ENCODE measurements at places on chromosomes 16 and 17.
A peak's percentile ranks its signal among the peaks of the same experiment; 100 is the strongest.

DNA sequence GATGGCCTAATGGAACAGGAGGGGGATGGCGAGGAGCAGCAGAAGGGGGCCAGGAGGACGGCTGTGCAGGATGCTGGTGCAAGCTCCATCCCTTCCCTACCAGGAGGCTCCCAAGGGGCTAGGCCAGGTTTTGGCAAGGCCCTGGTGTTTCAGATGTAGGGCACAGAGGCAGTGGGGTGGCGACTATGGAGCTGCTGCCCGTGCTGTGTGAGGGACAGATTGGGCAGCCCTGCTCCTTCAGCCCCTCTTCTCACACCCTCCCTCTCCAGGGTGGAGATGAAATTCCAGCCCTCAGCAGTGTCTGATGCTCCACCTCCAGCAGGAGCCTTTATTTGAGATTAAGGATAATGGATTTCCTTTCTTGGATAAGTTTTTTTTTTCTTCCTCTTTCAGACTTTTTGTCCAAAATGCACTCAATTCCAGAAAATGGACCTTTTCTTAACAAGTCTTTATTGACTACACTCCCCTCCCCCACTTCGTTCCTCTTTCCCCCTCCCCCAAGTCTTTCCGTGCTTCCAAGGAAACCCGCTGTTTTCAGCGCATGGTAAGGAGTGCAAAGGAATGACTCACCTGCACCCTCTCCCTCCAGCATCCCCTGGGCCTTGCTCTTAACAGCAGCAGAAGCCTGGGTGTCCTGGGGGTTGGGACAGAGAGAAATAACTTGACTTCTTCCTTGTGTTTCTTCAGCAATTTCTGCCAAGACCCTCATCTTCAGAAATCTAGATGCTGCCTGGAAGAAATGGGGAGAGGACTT lies 95.2 kb downstream of the CCDC182 start:
- no peak for DNase-seq

DNA sequence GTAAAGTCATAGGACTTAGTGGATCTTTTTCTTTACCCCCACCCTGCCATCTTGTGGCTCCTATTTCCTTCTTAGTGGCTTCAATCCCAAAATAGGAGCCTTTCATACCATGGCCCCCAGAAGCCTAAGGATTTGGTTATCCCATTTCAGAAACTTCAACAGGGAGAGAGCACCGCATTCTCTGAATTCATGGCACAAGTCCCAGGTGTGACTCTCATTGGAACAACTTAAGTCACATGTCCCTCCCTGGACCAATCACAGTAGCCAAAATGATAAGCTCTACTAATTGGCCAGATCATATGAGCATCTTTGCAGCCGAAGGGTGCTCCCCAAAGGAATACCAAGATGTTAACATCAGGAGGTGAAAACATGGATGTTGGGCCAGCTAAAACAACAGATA lies 43.2 kb downstream of the AXIN2 start:
- DNase-seq, result no peak

- DNase-seq, result no peak
Observed at GRCh38 chr17:19935169-19935568, 42.5 kb downstream of the AKAP10 start.

DNA sequence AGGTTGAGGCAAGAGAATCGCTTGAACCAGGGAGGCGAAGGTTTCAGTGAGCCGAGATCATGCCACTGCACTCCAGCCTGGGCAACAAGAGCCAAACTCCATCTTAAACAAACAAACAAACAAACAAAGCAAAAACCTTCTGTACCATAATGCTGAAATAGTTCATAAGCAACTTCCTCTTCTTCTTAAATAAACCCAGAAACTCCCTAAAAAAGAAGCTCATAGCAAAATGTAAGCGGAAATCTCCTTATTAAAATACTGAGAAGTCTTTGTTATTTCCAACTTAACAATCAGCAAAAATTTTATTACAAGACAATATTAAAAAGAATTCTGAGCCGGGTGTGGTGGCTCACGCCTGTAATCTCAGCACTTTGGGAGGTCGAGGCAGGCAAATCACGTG lies 82.8 kb downstream of the FBXL20 start:
- no peak for DNase-seq

DNA sequence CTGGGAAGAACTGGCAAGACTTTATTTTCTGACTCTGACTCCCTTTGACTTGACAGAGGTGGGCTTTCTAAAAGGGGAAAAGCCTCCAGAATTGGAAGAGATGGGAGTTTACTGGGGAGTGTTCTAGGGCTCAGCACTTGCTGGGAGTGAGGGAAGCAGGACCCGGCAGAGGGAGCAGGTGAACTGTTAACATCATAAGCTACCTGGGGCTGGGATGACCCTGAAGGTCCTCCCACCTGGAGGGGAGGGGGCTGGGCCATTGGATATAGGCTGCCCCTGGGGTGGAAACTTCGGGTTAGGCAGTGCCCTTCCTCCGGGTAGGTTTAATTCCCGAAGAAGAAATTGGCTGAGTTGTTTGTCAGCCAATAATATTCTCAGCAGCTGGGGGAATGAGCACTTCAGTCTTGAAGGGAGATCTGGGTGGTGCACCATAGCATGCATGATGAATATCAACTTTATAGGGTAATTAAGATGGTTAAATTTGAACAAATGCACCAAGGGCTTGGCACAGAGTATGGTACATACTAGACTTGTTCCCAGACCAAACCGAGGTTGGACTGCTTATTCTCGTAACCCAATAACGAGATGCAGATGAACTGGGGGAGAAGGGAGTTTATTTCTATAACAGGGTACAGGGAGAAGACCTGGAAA lies 337.0 kb downstream of the HAPSTR1 start:
- no peak for DNase-seq

DNA sequence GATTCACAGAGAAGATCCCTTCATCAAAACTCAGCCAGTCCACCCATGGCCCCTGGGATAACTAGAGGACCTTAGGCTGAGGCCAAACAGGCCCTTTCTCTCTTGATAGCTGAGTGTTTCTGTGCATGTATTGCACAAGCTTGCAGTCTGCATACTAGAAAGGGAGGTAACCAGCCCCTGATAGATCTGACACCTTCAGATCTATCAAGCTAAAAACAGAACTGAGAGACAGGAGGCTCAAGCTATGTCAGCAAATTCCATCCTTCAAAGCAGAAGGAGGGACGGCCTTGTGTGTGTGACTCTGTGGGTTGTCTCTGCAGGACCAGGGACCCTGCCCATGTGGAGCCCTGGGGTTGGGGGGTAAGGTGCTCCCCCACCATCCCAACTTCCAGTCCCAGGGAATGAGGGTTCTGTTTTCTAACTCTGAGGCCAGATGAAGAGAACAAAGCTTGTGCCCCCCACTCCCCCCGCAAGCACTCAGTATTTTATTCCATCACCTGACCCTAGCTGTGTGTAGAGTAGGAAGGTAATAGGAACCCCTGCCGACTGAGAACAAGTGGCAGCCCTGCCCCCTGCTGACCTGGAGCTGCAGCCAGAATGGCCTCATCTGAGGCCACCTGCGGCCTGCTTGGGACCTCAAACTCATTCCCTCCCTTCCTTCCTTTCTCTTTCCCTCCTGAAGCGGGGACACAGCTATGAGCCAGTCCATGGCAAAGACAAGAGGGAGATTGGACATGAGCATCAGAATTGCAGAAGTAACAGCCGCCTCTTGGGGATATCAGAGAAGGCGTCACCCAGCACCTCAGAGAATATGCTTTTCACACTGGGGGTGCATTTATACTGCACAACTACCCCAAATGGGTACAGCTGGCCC lies 63.8 kb downstream of the SMPD3 start:
- DNase-seq, result peak; percentile 33

GRCh38 chr17:77935121-77935571 lies 23.4 kb upstream of the TNRC6C start:
- no peak for DNase-seq

DNA sequence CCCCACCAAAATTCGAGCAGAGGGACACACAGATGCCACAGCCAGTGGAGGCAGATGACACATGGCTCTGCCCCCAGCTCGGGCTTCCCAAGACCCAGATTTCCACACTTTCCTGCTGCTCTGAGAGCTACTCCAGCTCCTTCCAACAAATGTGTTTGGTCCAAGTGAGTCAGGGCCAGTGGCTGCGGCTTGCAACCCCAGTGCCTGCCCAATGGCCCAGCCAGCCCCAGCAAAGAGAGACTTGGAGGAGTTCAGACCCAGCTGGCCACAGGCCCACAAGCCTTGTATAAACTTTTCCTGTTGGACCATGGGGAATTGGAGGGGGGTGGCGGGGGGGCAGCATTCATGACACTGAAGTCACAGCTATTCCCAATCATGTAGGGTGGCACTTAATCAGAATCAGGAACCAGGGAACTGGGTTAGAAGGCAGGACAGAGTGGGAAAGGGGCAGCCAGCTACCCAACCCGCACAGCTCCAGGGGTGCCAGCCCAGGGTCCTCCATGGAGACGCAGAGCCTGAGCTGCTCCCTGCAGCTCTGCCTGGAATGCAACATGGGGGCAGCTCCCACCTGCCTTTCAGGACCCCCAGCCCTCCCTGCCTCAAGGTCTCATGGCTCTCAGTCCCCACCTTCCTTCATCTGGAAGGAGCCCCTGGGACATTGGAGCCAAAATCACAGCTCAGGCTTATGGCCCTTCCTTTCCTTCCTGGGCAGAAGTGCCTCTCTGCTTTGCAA lies 17.5 kb upstream of the C16orf78 start:
- no peak for DNase-seq

GRCh38 chr17:33363475-33363874 lies 70.4 kb upstream of the ASIC2 start:
- DNase-seq, result no peak

- no peak for DNase-seq
Observed at GRCh38 chr16:52976539-52977167, 76.0 kb downstream of the CHD9NB start.

- DNase-seq, result no peak
Observed at GRCh38 chr16:66845791-66846221, 1.6 kb downstream of the CA7 start.

DNA sequence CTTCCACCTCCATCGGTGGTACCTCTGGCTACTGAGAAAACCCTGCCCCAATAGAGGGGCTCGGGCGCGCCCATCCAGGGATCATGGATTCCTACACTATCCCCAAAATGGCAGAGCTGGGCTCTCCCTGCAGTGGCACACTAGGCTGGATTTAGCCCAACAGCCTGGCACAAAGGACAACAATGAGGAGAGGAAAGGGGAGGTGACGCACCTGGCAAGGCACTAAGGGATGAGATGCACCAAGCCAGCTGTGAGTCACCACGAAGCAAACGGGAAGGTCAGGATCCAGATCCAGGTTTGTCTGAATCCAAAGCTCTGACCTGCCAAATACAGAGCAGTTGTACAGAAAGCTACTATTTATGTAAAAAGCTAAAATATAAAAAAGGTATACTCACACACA lies 18.1 kb downstream of the UBE2O start:
- DNase-seq, result no peak

GRCh38 chr17:34610506-34610905 lies 31.1 kb downstream of the TMEM132E start:
- DNase-seq, result no peak

DNA sequence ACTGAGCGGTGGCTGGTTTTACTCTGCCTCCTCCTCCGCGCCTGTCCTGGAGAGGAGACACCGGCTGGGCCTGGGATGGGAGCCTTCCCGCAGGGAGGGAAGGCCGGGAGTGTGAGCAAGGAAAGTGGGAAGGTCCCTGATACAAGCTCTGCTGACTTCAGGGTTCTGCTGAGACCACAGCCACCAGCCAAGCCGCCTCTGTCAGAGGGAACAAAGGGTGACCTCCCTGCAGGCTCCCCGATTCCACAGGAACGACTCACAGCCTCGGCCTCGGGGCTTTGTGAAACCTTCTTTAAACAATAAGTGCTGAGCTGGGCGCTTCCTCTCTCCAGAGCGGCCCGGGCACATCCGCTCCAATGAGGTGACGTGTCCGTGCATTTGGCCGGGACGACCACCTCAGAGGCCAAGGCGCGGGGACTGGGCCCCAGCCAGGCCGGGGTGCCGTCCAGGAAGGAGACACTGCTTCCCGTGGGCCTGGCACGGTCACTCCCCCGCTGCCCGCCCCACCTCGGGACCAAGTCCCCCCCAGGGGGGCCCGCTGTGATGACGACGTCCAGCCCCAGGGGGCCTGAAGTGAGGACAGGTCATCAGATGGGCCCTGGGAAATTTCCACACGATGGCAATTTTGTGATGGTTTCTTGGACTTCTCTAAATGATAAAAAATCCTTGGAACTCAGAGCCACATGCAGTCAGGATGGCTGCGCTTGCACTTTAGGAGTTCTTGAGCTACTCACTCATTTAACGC lies 11.8 kb upstream of the CIBAR2 start:
- no peak for DNase-seq

GRCh38 chr16:361872-362701 lies 8.3 kb downstream of the MRPL28 start:
- DNase-seq, result no peak

GRCh38 chr16:2857451-2858244 lies at the start of gene PRSS22:
Gene PRSS22, minus strand, starts transcription at chr16:2858170. Its CDS starts 66 bp downstream, at chr16:2858104.
- no peak for DNase-seq

- no peak for DNase-seq
Observed at GRCh38 chr16:59478838-59479237, 744.7 kb upstream of the GOT2 start.

DNA sequence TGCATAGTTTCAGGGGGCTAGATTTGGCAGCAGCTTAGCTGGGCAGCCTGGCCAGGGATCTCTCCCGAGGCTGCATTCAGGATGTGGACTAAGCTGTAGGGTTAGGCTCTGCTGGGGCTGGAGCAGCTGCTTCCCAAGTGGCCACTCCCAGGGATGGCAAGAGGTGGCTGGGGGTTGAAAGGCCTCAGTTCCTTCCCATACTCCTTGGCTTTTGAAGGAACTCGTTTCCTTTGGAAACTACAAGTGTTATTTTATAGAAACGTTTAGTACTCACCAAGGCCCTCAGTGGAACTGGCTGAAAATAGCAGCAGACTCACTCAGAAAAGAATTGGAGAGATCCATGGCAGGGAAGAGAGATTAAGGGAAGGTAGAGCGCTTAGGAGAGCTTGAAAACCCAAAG lies 76.4 kb downstream of the WWP2 start:
- no peak for DNase-seq

GRCh38 chr16:57226701-57227621 lies 18.1 kb upstream of the ARL2BP start:
- DNase-seq, result no peak

DNA sequence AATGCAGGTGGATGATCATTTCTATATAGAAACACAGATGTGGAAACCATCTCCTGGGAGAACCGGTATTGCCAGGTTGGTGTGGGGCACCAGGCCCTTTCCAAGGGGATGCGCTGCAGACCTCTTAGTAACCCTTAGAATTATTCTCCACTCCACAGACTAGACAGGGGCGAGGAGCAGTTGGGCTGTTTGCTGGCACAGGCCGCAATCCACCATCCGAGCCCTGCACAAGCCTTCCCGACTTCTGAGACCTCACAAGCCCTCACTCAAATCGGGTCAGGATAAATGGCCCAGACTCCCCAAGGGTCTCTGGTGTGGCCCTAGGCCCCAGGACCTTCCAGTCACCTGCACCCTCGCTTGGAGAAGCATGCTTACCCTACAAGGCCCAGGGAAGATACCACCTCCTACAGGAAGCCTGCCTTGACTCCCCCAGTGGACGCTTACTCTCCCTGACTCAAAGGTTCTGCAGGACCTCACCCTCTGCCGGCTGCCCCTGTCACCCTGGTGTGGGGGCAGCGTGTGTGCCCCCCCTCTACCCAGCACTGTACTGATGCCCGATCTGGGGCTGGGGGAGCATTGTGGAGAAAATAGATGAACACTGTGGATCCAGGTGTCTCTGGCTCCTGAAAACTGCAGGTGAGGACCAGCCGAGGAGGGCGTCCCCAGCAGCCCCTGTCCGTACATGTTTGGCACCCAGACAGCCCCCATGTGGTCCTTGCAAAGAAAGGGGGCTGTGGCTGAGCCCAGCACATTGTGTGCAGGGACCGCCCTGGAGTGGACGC lies 49.8 kb upstream of the ACSF3 start:
- DNase-seq, result peak; percentile 72
